ENCODE measurements at places on chromosomes 5 and 9.

- no peak for DNase-seq
Measured at GRCh38 chr5:141590127-141590526, 28.7 kb downstream of the DIAPH1 start.

DNA sequence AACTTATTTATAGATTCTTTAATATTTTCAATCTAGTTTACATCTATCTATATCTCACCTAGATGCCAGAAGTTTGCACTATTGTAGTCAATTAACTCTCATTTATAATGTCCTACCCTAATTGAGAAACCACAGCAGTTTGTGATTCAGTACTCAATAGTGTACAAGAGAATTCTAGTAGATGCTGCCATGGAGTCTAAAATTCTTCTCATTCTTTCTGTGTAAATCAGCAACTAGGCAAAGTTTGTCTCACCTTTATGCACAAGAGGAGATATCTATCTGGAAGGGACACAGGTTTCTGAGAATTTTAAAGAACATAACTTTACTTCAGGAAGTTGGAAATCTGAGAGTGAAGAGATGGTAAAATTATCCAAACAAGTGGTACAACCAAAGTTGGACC lies 173.0 kb upstream of the FBXL7 start:
- no peak for DNase-seq

DNA sequence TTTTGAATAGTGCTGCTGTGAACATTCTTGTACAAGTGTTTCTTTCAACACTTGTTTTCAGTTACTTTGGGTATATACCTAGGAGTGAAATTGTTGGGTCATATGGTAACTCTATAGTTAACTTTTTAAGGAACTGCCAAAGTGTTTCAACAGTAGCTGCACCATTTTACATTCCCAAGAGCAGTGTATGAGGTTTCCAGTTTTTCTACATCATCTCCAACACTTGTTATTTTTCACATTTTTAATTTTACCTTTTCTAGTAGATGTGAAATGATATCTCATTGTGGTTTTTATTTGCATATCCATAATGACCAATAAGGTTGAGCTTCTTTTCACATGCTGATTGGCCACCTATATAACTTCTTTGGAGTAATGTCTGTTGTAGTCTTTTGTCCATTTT lies 40.0 kb upstream of the FOXE1 start:
- DNase-seq = no peak

DNA sequence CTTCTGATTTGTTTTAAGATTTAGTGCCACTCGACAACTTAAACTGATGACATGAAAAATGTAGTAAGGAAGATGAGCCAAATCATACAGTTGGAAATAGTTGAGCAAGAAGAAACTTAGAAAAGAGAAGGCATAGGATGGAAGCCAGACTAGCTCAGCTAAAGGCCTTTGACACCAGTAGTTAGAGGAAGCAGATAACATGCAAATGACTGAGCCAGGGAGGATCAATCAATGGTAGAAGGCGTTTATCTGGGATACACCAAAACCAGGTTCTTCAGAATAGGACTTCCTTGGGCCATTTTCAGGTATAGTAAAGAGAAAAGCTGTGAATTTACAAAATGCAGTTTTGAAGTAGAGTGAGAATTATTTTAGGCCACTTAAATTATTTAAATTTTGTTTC lies 3.2 kb downstream of the TDRD7 start:
- no peak for DNase-seq

- no peak for DNase-seq
Measured at GRCh38 chr5:78574131-78574673, 74.4 kb downstream of the LHFPL2 start.

GRCh38 chr9:14887149-14887548 lies 23.1 kb downstream of the FREM1 start:
- DNase-seq = no peak

GRCh38 chr5:179137016-179137642 lies 77.0 kb downstream of the ZNF354C start:
- no peak for DNase-seq

DNA sequence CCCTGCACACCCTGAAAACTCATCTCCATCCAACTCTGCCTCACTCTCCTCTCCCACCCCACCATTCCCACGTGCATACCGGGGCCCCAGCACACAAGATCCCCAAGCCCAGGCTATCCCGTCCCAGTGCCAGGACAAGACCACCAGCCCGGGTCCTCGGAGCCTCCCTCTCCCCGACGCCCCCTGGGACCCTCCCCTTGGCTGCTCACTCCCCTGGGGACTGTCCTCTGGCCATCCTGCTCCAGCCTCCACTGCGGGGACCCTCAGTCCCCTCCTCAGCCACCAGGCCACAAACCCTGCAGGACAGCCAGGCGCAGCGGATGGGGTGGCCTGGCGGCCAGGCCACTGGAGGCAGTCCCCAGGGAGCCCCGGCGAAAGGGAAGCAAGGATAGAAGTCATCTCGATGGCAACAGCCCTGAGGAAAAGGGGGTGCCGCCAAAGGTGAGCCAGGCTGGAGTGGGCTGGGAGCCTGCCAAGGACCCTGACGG lies 62.8 kb downstream of the C9orf50 start:
- no peak for DNase-seq

GRCh38 chr9:117189121-117189520 lies 225.7 kb downstream of the ASTN2 start:
- DNase-seq = no peak

DNA sequence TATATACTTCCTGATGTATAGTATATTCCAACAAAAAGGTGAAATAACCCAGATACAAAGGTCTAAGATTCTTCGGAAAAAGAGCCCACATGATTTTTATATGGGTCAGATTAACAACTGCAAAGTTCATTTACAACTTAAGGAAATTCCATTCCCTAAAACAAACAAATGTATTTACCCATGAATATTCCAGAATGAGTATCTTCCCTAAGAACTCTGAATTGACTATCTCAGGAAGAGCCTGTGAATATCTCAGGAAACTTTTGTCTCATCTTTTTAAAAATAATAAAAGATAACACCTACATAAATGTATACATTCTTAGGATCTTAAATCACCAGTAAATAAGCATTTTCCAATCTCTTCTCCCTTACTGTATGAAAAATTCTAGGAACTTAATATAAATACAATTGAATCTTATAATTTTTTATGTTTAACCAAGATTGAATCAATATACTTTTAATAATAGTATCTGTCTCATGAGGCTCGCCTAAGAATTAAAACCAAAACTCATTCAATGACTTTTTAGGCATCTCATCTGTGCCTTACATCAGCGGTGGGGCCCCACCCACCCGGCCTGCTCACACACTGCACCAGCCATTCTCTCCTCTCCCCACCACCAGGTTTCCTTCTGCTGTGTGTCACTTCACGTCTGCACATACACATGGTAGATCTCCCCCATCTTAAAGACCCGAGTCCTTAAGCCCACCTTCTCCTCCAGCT lies 78.1 kb downstream of the RAPGEF1 start:
- DNase-seq = no peak

- no peak for DNase-seq
Measured at GRCh38 chr5:1172007-1172581, 29.3 kb upstream of the SLC6A19 start.

DNA sequence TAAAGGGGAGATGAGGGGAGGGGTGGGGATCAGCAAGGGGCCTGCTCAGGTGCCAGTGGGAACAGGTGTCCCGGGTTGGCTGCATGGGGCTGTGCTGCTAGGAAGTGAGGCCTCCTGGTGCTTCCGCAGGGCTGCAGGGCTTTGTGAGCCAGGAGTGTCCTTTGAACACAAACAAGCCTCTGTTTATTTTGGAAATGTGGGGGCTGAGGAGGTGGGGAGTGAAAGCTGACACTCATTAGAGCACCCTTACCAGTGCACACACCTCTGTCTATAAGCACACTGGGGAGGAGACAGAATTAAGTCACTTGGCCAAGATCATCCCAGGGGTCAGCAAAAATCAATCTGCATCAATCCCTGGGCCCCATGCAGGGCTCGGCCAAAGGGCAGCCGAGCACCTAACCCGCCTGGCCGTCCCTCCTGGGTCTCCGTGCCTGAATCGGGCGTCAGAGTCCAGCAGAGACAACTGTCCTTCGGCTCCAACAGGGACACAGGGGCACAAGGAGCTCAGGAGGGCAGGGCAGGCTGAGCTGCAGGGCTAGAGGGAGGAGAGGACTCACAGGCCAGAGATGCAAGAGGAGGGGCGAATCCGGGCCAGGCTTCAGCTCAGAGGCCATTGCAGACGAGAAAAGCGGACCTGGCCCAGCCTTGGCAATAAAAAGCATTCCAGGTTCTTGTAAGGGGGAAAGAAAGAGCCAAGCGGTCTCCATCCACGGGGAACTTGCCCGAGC lies 99.8 kb downstream of the VAV2 start:
- DNase-seq = no peak

GRCh38 chr5:149320791-149321330 lies 24.4 kb upstream of the GRPEL2 start:
- DNase-seq = peak; percentile 95

DNA sequence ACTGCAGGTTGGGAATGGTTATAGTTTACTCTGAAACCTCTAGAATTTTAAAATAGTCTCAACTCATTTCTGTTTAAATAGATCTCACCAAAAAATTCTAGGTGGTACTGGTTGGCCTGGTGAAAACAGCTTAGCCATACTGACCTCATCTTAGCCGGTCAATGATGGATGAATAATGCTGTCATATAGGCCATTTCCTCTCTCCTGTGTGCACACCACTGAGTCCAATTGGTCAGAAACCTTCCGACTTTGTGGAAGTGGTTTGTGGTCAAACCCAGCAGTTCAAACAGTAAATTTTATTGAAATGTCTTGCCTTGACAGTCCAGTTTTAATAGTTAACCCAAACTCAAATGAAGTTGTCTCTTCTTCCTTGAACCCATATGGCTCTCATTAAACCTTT lies 98.6 kb downstream of the GIN1 start:
- DNase-seq = peak; percentile 44

GRCh38 chr5:130111746-130112145 lies 207.5 kb downstream of the CHSY3 start:
- no peak for DNase-seq

DNA sequence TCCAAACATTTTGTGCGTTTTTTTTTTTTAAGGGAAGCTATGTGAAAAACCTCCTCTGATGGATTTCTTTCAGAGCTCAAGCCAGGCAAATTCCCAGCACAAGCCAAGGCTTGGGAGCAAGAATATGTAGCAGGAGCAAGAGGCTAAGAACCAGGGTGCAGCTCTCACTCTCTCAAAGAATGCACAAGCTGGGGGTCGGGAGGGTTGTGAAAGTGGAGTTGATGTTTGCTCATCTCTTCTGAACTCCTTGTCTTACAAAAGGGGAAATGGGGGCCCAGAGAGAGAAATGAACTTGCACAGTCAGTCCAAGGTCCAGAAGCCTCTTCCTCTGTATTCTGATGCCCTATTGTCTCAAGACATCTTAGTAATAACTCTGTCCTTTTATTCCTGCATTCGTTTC lies 7.7 kb upstream of the TRAF1 start:
- no peak for DNase-seq

GRCh38 chr5:102910240-102911226 lies 155.4 kb downstream of the PAM start:
- no peak for DNase-seq

GRCh38 chr9:134630393-134630790 lies 11.2 kb upstream of the COL5A1 start:
- DNase-seq = no peak

GRCh38 chr5:3449481-3449880 lies 146.2 kb upstream of the IRX1 start:
- no peak for DNase-seq

DNA sequence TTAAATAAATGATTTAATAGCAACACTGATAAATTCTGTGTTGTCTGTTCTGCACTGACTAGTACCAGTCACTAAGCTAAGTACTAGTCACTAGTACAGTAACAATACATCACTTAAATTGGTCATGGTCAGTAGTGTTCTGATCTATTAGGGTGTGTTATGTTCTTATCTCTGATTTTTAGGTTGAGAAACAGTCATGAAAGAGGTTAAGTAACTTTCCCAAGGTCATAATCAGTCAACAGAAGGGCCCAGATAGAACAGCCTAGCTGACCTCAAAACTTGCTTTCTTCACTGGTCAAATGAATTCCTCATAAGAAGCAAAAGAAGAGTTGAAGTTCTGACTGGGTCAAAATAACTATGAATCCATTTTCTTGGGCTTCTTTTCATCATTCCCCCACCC lies 1492.7 kb downstream of the MAT2B start:
- DNase-seq = no peak

DNA sequence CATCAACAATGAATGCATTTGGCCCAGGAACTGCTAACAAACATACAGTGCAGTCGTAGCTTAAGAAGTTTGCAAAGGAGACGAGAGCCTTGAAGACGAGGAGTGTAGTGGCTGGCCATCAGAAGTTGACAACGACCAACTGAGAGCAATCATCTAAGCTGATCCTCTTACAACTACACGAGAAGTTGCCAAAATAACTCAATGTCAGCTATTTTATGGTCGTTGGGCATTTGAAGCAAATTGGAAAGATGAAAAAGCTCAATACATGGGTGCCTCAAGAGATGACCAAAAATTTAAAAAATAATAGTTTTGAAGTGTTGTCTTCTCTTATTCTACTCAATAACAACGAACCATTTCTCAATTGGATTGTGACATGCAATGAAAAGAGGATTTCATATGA lies 757.7 kb upstream of the CHD1 start:
- no peak for DNase-seq

- DNase-seq = no peak
Measured at GRCh38 chr5:153623751-153624450, 133.4 kb downstream of the GRIA1 start.

DNA sequence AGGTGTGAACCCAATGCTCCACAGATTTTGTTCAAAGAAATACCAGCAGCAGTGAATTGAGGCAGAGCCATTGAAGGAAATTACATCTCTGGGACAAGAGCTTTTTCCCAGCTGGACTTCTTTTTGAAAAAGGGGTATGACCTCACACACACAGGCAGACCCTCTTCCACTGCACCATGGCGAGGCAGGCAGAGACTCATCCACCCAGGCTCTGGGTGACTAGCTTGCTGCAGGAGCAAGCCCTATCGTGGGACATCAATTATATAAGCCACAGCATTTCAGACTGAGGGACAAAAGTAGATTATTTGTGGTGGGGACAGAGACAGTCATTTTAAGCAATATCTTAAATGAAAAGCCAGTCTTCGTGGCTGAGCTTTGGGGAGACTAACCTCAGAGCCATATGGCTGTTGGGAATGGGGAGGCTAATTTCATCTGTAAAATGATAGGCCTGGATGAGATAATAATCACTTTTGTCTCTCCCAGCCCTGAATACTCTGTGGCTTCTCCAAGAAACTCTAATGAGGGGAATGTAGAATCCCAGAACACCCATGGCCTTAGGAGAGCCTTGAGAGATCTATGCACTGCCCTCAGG lies 113.1 kb upstream of the TNC start:
- no peak for DNase-seq

GRCh38 chr5:88833371-88834130 lies 49.4 kb downstream of the MEF2C start:
- DNase-seq = no peak

- DNase-seq = no peak
Measured at GRCh38 chr9:37971108-37971459, 67.2 kb upstream of the SLC25A51 start.

Measured in GM04504 (cell line).